ENCODE measurements at places on chromosomes 2 and 18. TPM values are rescaled to one million over a fixed set of nuclear protein-coding genes. Genes with fewer than 3 reads are reported as not detected.

TRIM43 gene
- not detected for total RNA-seq

EML4 gene
- 89.6 TPM for total RNA-seq

CRACDL gene
- 24.3 TPM for total RNA-seq

LHCGR gene
- total RNA-seq = not detected

UGT1A3 gene
- 6.0 TPM for total RNA-seq

FOXD4L1 gene
- total RNA-seq = 0.92 TPM

DNA sequence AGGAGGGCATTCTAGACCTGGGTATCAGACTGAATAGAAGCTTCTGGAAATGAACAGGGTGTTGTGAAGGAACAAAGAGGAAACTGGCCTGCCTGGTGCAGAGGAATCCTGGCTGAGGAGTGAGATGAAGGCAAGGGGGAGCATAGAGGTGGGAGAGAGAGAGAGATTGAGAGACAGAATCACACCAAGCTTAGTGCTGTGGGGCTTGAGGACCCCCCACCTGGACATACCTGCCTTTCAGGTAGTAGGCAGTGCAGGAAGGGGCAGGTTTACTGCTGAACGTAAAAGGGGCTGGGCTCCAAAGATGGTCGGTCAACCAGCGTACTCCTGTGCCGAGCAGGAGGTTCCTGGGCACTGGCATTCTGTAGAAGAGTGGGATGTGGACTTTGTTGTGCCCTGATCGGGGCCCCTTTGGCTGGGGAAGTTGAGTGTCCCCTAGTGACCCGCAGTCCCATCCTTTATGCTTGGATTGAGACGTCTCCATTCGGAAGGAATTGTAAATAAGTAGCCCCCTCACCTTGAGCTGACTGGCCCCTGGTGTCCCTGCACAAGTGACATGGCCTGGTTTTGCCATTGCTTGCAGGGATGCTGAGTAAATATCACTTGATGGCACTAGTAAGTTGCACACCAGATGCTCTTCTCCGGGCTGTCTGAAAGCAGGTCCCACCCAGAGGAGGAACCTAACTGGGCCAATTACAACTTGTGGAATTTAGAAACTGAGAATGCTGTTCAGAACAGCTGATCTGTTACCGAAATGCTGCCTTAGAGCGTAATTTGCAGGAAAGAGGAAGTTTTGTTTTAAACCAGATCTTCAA lies 1.4 kb downstream of the UBE2F start:
- no peak for DNase-seq

DNA sequence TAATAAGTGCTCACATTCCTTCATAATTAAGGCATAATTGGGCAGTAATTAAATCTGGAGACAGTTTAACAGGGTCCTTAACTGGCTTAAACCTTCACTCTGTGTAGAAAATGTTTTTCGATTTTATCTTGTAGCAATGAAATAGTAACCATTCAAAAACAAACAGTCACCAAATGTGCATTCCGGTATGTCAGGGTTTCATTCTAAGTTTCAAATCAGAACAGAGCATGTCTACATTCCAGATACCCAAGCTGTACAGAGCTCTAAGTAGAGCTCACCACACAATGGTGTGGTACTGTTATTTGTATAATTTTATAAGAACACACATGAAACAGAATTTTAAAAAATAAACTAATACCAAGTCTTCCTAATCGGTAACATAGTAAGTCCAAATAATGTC lies 52.6 kb downstream of the SMAD2 start:
- DNase-seq = no peak

DNA sequence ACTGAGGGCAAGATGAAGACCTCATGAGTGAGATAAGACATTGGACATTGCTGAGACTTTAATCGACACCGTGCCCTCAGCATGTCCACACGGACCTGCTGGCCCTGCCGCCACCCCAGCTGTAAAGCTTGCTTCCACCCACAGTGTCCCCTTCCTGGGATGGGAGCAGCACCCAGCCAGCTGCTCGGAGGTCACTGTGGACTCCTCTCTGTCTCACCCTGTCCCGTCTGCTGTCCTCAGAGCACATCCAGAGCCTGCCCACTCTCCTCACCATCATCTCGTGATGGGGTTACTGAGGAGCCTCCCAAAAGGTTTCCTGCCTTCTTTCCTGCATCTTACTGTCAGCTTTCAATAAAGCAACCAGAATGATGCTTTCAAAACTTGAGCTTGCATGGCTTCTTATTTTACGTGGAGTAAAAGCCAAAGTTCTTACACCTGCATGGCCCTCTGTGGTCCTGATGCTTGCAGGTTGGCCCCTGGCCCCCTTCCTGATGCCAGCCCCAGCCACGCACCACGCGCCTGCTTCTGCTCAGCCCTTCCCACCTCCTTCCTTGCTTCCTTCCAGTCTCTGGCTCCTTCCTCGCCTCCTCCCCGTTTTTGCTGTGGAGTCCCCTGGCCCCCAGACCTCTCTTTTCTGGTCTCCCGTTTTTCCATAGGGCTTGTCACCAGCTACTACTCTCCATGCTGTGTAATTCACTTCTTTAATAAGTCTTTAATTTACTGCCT lies 67.0 kb downstream of the DGKD start:
- no peak for DNase-seq

DNA sequence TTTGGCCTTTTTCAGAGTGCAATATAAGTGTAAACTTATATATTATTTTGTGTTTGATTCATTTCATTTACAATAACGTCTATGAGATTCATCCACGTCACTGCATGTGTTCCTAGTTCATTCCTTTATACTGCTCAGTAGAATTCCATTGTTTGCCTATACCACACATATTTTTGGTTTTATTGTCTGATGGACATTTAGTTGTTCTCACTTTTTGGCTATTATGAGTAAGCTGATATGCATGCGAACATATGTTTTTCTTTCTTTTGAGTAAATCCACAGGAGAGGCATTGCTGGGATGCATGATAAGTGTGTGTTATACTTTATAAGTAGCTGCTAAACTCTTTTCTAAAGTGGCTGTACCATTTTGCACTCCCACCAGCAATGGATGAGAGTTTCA lies 314.8 kb upstream of the HS6ST1 start:
- no peak for DNase-seq

DNA sequence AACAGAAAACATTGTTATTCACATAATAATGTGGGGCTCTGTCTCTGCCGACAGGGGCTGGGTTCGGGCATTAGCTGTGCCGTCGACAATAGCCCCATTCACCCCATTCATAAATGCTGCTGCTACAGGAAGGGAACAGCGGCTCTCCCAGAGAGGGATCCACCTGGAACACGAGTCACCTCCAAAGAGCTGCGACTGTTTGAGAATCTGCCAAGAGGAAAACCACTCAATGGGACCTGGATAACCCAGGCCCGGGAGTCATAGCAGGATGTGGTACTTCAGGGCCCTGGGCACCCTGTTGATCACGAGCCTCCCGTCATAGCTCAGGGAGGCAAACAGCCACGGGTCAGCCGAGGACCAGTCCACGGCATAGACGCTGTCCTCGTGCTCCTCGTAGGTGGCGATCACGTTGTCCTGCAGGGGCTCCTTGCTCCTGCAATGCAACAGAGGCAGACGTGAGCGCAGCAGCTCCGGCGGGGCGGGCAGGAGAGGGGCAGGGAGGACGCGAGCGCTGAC lies 188.5 kb downstream of the EIPR1 start:
- DNase-seq = no peak

DNA sequence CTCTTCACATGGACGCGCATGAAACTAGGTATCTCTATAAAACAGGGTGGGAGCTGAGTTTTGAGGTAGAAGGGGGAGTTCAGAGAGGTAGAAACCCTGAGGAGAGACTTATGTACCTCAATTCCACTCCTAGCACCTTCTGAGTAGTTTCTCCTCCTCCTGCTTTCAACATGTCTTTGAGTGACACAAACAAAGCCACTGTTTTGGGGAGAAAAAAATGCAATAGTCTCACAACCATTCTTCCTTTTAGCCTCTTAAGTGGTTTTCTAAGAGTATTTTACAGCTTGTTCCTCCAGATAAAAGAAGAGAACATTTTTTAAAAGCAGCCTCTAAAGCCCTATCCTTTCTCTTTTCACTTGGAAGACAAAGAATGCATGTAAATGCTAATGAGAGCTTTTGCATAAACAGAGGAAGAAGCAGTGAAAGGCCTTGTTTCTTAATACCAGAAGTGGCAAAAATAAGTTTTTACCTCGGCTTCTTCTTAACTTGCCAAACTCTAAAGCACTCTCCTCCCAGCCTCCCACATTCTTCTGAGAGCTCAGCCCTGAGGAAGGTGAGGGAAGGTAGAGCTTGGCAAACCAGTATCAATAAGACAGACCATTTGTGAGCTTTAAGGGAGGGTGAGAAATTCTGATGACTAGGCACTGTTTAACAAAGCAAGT lies 1304.4 kb upstream of the ACVR2A start:
- DNase-seq = no peak

- no peak for DNase-seq
These were observed 73.8 kb downstream of the MAP3K20 start for GRCh38 chr2:173149491-173149890.

DNA sequence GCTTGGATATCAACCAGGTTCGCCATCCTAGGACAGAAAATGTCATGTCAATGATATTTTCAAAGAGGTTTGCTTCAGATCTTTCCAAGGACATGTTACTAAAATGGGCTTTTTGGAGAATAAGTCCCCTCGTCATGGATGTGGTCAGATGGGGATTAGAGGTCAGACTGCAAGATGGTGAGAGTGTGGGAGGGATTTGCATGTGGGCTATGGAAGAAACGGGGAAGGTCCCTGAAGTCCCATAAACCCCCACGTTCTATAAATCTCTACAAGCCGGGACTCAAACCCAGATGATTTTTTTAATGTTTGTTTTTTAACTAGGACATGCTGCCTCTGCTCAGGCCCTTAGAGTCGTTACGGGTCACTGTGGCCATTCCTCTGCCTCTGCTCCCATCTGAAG lies 37.7 kb upstream of the IGFBP5 start:
- DNase-seq = no peak

GRCh38 chr2:232910376-232910775 lies 40.3 kb downstream of the SNORC start:
- DNase-seq = no peak
